ENCODE measurements at places on chromosomes 13 and 19. TPM values are rescaled to one million over a fixed set of nuclear protein-coding genes. Genes with fewer than 3 reads are reported as not detected.

DNA sequence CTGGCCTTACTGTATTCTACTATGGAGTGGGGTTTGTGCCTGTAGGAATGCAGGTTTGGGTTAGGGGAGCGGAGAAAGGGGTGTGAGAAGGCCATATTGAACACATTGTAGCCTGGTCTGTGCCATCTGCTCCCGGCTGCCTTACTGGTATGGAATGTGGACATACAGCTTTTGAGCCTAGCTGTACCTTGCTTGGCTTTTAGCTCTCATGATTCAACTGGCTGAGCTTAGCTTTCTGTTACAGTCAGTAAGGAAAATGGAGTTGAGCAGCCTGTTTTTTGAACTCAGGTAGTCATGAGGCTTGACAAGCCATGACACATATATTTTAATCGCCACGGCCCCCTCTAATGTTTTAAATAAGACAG, 41.6 kb downstream of the ARHGAP35 start:
- DNase-seq = no peak

DNA sequence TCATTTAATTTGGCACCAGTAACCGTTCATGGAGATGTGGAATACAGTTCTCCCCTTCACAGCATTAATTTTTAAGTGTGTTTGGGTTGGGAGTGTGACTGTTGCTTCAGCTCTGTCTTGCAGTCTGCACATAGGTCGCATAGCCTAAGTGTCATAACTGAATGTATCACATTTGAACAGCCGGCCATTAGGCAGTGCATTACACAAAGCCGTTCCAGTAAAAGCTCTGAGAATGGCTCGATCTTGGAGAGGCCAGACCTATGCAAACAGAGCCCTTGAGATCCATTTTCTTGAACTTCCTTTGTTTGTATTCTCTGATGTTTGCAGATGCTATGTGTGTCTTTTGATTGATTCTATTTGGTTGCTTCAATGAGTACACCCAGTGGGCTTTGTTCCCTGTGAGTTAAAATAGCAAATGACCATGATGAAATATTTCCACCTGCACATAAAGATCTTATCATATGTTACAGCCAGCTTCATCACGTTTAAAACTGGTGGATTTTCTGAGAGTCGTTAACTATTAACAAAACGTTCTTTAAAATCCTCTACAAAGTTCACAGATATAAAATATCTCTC, 1104.9 kb upstream of the SLC10A2 start:
- DNase-seq = no peak

DNA sequence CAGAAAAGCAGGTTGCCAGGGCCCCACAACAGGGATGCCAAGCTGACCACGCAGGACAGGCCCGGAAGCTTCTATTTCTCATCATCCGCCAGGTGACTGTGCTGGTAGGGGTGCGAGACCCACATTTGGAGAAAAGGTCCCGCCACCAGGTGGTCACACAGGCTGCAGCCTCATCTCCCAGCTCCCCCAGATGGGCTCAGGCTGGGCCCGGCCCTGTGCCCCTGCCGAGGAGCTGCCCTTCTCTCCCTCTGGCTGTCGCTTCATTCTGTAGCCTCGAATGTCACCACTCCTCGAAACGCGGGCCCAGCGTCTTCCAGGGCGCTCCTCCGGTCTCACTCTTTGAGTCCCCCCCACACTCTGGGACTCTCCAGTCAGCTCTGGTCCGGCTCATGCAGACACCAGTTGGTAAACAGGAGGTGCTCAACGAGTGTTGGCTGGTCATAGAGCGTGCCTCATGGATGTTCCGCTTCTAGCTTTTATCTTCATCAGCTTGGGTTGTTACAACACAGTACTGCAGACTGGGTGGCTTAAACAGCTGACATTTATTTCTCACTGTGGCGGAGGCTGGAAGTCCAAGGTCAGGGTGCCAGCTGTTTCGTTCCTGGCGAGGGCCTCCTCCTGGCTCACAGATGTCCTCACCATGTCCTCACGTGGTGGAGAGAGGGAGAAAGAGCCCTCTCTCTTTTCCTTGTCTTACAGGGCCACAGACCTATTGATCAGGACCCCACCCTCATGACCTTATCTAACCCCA, 87.1 kb downstream of the TEX29 start:
- no peak for DNase-seq

DNA sequence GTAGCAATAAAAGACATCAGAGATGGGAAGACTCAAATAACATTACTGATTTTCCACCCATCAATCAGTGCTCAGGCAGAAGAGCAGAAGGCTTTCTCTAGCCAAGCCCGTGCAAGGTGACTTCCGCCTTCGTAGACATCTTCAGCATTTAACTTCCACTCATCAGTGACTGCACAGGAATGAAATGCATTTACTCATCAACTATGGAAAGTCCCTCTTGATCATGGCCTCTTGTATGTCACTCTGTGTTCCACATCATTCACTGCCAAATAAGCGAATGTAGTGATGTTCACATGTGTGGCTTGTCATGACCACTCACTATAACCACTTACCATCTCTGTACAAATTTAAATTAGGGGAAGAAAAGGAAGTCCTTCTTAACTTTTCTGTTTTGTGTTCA, 49.4 kb downstream of the SACS start:
- DNase-seq = no peak

DNA sequence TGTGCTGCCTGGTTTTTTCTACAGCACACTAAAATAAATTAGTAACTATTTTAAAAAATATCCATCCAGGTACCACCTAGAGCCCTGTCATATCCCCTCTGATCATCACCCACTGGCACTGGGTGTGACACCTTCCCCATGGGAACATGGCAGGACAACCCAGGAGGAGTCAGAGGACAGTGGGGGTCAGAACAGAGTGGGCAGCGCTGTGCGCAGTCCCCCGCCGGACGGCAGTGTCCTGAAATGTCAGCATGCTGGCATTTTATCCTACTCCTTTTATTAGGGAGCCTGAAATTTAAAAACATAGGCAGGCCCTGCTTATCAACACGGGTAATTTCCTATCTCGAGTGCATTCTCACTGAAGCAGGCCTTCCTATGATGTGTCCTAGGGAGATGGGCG, 42.1 kb upstream of the GAS6 start:
- DNase-seq = no peak

- DNase-seq = no peak
Observed at GRCh38 chr13:51405176-51405575, 47.7 kb downstream of the INTS6 start.

- no peak for DNase-seq
Observed at GRCh38 chr13:106145997-106146864, 389.2 kb downstream of the EFNB2 start.

GRCh38 chr13:52387721-52388120, 18.3 kb downstream of the THSD1 start:
- DNase-seq = no peak

- DNase-seq = no peak
Observed at GRCh38 chr13:40446365-40446764, 220.1 kb downstream of the FOXO1 start.

GRCh38 chr13:75521956-75522355, 15.7 kb downstream of the COMMD6 start:
- DNase-seq = no peak

DNA sequence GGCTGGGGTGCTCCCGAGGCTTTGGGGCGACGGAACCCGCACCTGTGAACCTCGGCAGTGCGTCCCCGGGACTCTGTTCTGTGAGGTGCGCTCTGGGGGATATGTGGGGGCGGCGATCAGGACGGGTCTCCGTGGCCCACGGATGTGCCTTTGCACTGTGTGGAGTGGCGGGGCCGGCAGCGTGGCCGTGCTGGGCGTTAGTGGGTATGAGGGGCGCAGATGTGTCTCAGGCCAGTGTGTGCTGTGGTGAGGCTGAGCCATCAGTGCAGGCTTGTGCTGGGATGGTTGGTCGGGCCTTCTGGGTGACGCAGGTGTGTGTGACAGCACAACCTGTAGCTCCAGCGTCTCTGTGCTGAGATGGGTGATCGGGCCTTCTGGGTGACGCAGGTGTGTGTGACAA, 16.9 kb downstream of the ZNF331 start:
- DNase-seq = no peak

DNA sequence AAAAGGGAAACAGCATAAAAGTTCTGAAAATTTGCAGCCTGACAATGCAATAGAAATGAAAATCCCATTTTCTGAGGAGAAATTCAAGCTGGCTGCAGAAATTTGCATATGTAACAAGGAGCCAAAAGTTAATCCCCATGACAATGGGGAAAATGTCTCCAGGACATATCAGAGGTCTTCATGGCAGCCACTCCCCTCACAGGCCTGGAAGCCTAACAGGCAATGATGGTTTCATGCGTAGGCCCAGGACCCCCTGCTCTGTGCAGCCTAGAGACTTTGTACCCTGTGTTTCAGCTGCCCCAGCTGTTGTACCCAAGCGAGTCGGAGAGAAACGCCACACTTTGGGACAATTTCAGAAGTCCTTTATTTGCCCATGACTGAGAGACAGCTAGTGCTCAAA, 701.3 kb upstream of the KLHL1 start:
- DNase-seq = no peak

Gene ZNF66
- 0.27 TPM for total RNA-seq

Gene ADAMTSL5
- total RNA-seq = 0.57 TPM

Gene PLIN5
- not detected for total RNA-seq

Gene IZUMO4
- 1.4 TPM for total RNA-seq

Measured in NCI-H460 (cell line).